Stromal cell of bone marrow (primary cell): ENCODE measurements at places on chromosomes 7 and 10.

DNA sequence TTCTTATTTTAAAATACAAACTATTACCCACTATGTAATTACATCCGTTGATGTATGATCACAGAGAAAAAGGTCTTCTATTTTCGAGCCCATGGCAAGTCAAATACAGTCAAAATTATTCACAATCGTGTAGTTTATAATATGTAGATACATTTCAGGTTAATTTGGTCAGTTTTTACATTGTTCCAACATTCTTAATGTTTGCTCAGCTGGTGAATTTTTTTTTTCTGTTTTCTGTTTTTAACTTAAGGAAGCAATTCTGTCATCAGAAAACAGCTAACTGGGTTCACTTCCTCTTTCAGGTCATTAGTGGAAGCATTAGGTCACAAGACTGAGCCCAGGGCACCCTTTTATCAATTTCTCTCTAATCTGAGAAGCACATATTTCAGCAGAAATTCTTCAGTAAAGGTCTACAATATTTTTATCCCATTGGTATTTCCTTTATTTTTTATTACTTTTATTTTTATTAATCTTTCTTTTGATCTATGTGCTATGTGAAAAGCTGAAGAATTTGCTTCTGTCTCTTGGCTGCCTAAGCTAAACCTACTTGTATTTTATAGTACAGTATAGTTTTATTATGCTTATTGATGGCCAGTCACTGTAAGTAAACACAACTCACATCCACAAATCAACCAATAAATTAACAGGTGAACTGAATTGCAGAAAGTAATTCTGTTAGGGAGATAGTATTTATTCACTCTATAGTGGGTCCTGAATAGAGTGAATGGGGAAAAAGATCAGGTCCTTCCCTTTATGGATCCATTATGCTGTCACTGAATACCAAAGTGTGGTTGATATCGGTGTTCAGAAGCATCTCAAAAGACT, 84.6 kb downstream of the ICA1 start:
- no peak for DNase-seq

GRCh38 chr10:102133373-102134195, 744 bp downstream of the PPRC1 start:
- DNase-seq, result no peak

DNA sequence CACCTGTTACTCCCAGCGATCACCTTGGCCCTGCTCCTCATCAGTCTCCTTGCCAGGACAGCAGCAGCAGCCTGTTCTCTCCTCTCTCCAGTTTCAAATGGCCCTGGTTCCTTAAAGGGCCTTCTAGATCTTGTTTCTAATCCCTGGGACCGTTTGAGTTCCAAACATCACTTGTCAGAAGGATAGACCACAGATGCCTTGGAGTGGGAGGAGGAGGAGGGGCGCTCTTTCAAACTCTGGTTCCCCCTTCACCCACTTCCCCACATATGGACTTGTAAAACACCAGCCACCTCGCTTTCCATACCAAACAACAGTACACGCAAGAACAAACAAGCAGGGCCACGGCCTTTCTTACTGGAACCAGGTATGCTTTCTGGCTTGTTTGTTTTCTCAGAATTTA, 104.8 kb downstream of the PLXNA4 start:
- no peak for DNase-seq

- DNase-seq, result no peak
Measured at GRCh38 chr10:116271593-116272439, 1.2 kb downstream of the GFRA1 start.

- no peak for DNase-seq
Measured at GRCh38 chr10:639001-639750, 50.3 kb downstream of the DIP2C start.

- peak; percentile 11 for DNase-seq
Measured at GRCh38 chr10:70348228-70348850, 34.1 kb downstream of the LRRC20 start.

DNA sequence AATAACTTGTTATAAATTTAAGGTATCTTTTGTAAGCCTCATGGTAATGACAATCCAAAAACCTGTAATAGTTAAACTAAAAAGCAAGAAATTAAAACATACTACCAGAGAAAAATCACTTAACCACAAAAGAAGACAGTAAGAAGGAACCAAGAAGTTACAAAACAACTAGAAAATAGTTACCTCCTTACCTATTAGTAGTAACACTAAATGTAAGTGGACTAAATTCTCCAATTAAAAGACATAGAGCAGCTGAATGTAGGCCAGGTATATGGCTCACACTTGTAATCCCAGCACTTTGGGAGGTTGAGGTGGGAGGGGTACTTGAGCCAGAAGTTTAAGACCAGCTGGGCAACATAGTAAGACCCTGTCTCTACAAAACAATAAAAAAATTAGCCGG, 84.0 kb downstream of the SNX13 start:
- no peak for DNase-seq

- DNase-seq, result no peak
Measured at GRCh38 chr10:91088300-91089140, 131.9 kb upstream of the PCGF5 start.

DNA sequence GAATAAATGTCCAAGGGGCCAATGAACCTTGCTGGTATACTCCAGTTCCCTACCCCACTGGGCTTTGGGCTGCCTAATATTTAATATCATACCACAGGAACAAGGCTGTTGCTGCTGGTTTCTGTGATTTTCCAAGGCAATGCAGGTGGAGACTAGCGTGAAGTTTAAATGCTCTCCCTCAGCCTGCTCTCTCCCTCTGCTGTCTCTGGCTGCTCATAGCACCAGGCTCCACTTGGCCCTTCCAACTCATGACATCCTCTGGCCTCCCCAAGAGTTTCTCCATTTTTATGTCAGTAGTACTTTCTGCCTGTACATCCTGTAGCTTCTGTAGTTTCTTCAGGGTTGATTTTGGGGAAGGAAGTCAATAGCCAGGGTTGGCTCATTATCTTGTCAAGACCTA, 103.5 kb downstream of the LHFPL3 start:
- no peak for DNase-seq

- no peak for DNase-seq
Measured at GRCh38 chr10:80590585-80591125, 53.0 kb downstream of the SH2D4B start.

- no peak for DNase-seq
Measured at GRCh38 chr10:82208726-82209125, 333.7 kb downstream of the NRG3 start.

DNA sequence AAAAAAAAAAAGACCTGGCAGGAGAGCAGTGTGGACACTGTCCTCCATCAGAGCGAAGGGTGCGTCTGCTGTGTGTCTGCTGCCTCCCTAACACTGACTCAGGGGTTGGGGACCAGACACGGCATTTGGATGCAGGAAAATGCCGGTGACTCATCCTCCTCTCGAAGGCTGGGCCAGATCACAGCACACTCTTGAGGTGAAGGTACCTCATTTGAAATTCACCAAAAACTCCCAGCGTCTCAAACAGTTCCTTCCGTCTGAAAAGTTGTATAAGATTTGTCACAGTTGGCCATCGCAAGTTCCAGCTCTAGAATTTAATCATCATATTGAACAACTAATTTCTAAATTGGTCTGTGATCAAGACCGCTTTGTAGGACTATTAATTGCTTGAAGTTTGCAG, 118.1 kb upstream of the LYZL2 start:
- DNase-seq, result no peak

DNA sequence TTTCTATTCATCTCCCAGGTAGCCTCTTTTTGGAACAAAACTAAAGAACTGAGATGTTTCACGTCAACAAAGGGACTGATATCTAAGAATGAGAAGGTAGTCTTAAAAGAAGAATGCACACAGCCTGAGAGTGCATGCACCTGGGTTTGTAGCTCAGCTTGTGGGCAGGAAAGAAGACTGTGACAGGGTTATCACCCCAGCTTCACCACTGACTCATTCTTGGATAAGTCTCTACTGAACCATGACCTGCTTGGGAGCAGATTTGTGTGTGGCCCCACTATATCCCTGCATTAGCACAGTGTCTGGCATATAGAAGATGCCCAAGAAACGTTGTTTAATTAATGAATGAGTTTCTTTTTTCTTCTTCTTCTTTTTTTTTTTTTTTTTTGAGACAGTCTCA, 187.5 kb downstream of the GPAM start:
- DNase-seq, result no peak

DNA sequence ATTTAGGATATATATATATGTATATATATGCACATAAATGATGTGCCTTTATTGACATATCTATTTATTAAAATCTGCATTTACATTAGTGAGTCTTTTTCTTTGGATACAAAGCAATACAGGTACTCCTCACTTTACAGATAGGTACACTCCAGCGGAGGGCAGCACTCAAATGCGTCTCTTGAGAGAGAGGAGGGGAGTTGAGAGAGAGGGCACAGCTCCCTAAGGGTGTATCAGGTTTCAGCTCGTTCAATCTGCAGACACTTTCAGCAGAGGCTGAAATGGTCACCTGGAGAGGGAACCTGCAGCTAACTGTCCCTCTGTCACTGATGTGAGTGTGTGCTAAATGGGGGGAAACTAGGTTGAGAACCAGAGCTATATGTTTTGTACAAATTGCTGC, 21.5 kb downstream of the C10orf53 start:
- DNase-seq, result no peak

DNA sequence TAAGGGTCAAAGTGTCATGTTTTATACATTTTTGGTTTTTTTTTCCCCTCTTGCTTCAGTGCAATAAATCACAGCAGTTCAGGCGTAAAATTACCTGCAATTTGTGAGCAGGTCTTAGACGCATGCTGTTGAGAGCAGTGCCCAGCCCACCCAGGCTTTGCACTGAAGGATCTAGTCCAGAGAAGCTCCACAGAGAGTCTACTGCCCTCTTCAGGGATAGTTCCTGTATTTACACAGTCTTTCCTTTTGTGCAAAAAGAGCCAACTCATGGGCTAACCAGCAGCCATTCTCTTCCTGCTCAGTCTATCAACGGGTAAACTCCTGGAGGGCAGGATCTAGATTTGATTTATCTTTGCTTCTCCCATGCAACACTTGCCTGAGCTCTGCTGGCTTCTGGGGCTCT, 82.2 kb upstream of the NAMPT start:
- no peak for DNase-seq

GRCh38 chr7:144776447-144776846, 59.4 kb downstream of the TPK1 start:
- DNase-seq, result no peak

DNA sequence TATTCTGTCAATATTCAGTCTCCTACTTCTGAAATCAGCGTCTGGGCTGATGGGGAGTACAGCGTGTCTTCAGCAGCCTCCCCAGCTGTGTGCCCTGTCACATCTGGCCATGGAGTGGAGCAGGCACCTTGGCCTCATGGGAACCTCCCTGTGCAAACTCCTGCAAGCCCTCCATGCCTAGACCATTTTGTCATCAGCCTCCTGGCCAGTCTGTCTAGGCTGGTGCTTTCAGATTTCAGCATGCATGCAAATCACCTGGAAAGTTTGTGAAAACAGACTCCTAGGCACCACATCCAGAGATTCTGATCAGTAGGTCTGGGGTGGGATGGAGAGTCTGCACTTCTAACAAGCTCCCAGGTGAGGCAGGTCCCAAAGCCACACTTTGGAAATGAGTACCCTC, 26.2 kb upstream of the CCSER2 start:
- DNase-seq, result no peak

DNA sequence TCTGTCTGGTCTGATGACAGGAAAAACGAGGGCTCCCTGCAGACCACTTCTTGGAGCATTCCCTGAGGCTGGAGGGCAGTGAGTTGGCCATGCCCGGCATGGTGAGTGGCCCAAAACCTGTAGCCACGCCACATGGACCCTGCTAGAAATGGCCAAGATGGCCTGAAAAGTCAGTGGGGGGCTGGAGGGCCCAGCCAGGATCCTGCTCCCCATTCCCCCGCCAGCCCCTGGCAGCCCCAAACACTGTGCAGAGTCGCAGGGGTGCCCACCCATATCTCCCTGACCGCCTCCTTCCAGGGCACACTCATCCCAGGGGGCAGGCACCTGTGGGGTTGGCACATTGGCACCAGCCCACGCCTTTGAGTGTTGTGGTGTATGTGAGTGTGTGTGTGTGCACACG, 18.7 kb upstream of the PPP2R2D start:
- no peak for DNase-seq

DNA sequence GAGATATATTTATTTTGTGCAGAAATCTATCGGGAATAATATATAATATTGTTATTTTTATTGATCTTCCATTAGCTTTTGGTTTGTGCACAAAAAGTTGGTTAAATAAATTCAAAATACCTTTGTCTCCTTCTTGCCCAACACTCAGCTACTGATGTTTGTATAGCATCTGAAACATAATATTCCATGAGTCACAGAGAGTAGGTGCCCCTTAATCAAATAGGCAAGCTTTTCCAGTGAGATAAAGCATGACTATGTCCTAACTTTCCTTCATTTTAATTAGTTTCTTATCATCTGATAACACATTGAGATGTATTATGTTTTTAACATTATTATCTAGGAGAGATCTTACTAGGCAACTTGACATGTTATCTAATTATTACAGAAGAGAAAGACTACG, 432.2 kb downstream of the KIF20B start:
- no peak for DNase-seq

- no peak for DNase-seq
Measured at GRCh38 chr10:28681928-28682750, 4.8 kb downstream of the BAMBI start.

DNA sequence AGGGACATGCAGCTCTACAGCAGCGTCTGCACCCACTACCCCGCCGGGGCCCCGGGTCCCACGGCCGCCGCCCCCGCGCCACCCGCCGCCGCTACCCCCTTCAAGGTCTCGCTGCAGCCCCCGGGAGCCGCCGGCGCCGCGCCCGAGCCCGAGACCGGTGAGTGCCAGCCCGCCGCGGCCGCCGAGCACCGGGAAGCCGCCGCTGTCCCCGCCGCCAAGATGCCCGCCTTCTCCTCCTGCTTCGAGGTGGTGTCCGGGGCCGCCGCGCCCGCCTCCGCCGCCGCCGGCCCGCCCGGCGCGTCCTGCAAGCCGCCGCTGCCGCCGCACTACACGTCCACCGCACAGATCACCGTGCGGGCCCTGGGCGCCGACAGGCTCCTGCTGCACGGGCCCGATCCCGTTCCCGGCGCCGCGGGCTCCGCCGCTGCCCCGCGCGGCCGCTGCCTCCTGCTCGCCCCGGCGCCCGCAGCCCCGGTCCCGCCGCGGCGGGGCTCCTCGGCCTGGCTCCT, 631 bp downstream of the OTUD1 start:
- DNase-seq, result no peak
